Posterior cingulate gyrus (tissue), 11 donors: ENCODE measurements at places on chromosomes 11 and 22.

DNA sequence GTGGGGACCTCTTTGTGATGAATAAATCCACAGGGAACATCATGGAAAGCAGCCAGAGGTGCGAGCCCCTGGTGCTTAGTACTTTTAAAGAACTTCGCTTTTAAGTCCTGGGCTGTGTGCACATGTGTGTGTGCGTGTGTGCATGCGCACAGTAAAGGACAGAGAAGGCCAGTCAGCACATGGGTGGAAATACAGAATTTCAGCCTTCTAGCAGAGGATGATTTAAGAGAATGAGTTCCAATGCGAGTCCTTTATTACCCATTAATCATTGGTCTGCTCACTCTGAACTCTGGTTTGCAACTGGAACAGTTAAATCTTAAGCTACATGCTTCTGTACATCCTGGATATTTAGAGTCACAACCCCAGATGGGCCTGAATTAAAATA lies 18.9 kb downstream of the TEAD1 start:
- no peak for DNase-seq

GRCh38 chr11:17063171-17064002 lies 14.1 kb downstream of the RPS13 start:
- peak; percentile 63 for DNase-seq

DNA sequence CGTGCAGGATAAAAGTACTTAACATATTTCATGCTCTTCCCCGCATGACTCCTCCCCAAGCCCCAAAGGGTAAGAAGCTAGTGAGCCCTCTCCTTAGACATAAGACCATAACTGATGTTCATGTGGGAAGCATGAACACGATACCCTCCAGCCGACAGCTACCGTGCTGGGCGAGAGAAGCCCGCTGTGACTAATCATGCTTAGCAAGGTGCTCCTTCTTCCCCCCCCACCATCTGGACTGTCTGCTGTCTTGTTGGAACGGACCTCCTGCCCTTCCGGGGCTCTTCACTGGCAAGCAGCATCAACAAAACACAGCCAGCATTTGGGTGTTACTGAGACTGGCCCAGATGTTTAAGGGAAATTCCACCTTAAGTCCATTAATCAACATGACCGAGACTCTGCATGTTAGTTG lies 200.6 kb downstream of the DBX1 start:
- DNase-seq: no peak

DNA sequence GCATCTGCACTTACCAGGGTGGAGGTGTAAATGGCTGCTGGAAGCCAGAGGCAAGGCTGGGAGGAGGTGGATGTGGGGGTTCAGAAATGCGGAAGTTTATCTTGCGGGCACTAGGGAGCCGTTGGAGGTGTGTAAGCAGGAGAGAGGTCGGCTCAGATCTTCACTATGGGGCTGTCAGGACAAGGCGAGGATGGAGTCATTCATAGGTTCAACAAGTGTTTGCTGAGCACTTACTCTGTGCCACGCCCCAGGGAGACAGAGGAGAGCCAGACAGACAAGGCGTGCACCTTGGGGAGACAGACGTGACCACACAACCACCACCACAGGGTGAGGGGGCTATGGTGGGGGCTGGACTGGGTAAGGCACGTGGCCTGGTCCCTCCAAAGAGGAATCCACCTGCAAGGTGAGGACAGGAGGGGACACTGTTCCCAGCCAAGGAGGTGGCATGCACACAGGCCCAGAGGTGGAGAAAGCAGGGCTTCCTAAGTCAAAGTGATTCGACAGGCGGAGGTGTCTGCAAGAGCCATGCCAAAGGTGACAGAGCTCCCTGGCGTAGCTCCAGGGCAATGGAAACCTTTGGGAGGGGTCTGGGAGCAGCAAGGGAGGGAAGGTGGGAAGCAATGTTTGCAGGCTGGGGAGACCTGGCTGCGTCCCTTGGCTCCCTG lies 30.8 kb upstream of the TCF20 start:
- no peak for DNase-seq

DNA sequence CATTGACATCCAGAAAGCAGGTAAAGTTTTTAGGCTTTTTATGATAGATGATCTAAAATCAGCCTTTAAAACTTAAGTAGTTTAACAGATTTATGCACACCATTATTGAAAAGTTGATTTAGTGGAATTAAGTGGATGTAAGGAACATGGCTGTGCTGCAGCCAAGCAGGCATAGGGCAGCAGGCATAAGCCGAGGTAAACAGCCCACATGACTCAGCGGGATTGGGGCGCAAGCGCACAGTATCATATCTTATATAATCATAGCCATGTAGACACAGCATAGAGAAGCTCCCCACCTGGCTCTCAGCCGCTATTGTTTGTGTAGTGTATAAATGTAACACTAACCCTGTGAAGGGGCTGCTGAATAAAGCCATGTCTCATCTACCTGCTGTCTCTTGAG lies 157.5 kb downstream of the WNT11 start:
- DNase-seq: no peak

- no peak for DNase-seq
These were observed 817.0 kb downstream of the NTM start for GRCh38 chr11:132187386-132187785.

GRCh38 chr11:84543367-84544159 lies 1083.6 kb downstream of the DLG2 start:
- no peak for DNase-seq

DNA sequence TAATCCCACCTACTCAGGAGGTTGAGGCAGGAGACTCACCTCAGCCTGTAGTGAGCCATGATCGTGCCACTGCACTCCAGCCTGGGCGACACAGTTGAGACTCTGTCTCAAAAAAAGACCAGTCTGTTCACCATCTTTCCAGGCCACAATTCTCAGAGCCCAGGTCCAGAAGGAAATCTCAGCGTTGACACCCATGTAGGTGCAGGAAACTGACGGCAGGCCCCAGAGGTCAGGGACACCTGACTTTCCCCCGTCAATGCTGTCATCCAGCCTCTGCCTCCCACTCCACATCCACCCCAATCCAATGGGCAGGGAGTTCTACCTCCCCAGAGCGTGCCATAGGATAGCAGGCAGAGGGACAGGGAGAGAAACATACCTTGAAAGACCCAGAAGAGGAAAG lies 5.9 kb upstream of the GRK2 start:
- DNase-seq: no peak

DNA sequence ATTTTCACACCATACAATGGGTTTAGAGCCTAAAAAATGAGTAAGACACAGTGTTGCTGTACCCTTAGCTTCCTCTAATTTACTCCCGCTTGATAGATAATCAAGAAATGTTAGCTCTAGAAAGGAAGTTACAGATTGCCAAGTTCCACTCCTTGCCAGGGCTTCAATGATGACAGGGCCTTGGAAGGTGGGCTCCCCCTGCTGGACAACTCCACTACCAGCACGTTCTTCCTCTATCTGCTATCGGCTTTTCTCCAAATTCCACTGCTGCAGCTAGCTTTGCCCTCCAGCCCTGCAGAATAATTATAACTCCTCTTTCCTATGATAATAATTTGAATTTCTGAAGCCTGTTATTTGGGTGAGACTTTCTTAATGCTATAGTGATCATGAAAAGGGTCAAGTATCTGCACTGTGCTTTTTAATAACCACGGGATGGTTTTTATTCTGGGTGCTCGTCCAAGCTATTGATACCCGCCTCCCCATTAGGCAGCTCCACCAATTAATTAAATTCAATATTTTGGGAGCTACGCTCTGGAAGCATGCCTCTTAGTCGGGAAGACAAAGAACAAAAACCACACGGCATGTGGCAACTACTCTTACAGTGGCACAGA lies 9.0 kb downstream of the SYN3 start:
- DNase-seq: peak; percentile 76

GRCh38 chr11:44538375-44539054 lies 26.9 kb upstream of the CD82 start:
- DNase-seq: peak; percentile 93

DNA sequence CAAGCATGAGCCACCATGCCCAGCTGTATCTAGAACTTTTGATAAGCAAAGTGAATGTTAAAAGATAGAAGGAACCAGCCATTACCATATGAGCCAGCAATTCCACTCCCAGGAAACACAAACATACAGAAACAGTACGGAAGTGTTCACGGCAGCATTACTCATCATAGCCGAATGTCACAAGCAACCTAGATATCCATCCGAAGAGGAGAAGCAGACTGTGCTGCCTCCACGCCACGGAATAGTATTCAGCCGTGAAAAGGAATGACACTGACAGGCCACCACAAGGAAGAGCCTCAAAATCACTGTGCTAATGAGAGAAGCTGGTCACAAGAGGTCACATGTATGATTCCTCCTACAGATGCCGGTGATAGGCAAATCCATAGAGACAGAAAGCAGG lies 17.6 kb upstream of the MGAT3 start:
- DNase-seq: no peak

DNA sequence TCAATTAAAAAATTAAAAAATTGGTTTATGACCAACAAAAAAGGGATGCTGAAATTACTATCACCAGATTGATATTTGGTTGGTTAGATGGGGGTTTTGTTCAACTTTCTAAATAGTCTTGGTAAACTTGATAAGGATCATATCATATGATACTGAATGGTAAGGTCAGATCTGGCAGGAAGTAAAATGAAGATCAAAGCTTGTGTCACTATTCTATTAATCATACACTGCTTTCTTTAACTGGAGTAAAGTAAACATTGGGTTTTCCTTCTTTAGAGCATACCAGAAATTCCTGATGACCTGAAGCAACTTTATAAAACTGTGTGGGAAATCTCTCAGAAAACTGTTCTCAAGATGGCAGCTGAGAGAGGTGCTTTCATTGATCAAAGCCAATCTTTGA lies 40.2 kb downstream of the RRM1 start:
- no peak for DNase-seq

DNA sequence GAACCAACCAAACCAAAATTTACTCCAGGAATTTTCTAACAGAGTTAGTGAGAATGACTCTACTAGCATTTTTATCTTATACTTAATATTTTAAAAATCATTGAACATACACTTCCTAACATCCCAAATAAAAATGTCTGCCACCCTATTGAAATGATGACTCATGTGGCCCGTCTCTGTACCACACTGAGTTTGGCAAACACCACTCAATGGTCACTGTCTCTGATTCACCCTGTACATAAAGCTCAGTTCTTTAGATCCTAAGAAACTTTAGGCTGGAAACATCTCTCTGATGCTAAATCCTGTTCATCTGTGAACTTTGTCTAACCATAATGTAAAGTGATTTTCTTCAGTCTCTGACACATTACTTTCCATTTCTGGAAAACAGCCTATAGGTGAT lies 182.0 kb downstream of the CWF19L2 start:
- DNase-seq: no peak

- no peak for DNase-seq
These were observed 22.0 kb upstream of the KLHL35 start for GRCh38 chr11:75454987-75455386.

- no peak for DNase-seq
These were observed 200.3 kb downstream of the MYO18B start for GRCh38 chr22:25942115-25942855.

GRCh38 chr22:33874206-33874605 lies 46.1 kb downstream of the LARGE1 start:
- no peak for DNase-seq

- no peak for DNase-seq
These were observed 37.7 kb upstream of the DMC1 start for GRCh38 chr22:38607680-38608079.

GRCh38 chr22:48198489-48199459 lies 1436.3 kb downstream of the TBC1D22A start:
- DNase-seq: no peak

DNA sequence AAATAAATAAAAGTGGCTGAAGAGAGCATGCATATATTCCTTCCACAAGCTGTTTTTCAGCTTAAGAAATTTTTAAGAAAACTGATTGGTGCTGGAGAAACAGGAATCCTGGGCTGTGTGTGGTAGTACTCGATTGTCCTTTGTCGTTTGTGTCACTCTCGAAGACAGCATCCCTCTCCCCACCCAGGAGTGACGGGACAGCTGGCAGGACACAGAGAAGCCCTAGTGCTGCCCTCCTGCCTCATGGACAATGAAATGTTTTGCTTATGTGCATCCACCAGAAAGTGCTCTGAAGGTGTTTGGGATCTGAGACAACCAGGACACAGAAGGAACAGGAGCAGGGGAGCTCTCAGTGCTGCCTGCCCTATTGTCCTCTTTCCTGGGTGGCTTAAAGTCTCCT lies 12.8 kb downstream of the PLAAT4 start:
- DNase-seq: peak; percentile 37

GRCh38 chr11:67572747-67573419 lies 10.7 kb upstream of the GSTP1 start:
- no peak for DNase-seq

DNA sequence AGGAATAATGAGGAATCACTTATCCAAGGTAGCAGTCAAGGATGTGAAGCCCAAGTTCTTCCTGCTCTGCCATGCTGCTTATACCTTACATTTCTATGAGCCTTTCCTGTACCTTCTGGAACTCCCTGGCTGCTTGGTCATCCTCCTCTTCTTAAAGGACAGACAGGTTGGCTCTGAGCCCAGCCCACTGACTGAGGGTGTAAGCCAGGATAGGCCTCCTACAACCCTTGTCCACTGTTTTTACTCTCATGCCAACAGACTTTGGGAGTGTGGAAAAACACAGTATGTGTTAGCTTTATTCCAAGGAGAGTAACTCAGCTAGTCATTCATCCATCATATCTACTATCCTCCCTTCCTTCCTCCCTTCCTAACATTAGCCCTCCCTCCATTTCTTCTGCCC lies 47.5 kb downstream of the IRAG1 start:
- DNase-seq: no peak

GRCh38 chr11:103897160-103897936 lies 139.1 kb upstream of the DDI1 start:
- DNase-seq: no peak

- DNase-seq: no peak
These were observed at the start of gene DLG2 for GRCh38 chr11:85627332-85627997. DLG2 (minus strand) TSS chr11:85627344.

- no peak for DNase-seq
These were observed 129.0 kb downstream of the NECTIN1 start for GRCh38 chr11:119599864-119600541.

GRCh38 chr22:38725900-38726655 lies 20.3 kb downstream of the GTPBP1 start:
- no peak for DNase-seq

DNA sequence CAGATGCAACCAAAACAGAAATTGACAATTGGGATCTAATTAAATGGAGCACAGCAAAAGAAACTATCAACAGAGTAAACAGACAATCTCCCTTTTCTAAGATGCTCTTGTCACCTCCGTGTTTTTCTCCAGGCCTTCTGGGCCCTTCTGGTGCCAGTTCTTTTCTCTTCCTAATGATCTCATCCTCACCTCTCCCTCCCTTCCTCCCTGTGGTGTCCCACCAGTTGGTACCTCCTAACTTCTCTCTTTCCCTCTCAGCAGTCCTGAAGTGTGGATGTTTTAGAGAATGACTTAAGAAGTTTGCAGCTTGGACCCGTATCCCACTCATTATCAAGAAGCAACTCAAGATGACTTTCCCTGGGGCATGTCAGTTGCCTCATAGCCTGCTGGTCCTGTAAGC lies 6.4 kb downstream of the APOBEC3H start:
- DNase-seq: no peak

DNA sequence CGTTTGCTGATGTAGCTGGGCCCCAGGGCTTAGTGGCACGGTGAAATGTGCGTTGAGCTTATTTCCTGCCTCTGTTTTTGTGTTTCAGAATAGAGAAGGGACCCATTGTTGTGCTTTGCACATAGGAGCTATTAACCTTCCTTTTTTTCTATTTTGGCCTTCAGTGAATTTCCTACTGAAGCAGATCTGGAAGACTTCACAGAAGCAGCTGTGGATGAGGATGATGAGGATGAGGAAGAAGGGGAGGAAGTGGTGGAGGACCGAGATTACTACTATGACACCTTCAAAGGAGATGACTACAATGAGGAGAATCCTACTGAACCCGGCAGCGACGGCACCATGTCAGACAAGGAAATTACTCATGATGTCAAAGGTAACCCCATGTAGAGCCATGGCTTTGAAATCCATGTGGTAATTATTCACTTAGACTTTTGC lies 37.4 kb upstream of the ST14 start:
- no peak for DNase-seq
